ENCODE measurements at places on chromosomes 2 and 18. TPM values are rescaled to one million over a fixed set of nuclear protein-coding genes. Genes with fewer than 3 reads are reported as not detected.

ANKRD62 gene
- not detected for total RNA-seq

STRADB gene
- total RNA-seq: 41.1 TPM

LYPD6B gene
- 28.8 TPM for total RNA-seq

CXCR4 gene
- total RNA-seq: 0.12 TPM

LIMS2 gene
- 2.0 TPM for total RNA-seq

SAG gene
- not detected for total RNA-seq

RNF144A gene
- total RNA-seq: 1.5 TPM

PRADC1 gene
- total RNA-seq: 32.3 TPM

FRZB gene
- 0.10 TPM for total RNA-seq

All from M059J (cell line).